ENCODE measurements at places on chromosomes 3 and 15. TPM values are rescaled to one million over a fixed set of nuclear protein-coding genes. Genes with fewer than 3 reads are reported as not detected.

DNA sequence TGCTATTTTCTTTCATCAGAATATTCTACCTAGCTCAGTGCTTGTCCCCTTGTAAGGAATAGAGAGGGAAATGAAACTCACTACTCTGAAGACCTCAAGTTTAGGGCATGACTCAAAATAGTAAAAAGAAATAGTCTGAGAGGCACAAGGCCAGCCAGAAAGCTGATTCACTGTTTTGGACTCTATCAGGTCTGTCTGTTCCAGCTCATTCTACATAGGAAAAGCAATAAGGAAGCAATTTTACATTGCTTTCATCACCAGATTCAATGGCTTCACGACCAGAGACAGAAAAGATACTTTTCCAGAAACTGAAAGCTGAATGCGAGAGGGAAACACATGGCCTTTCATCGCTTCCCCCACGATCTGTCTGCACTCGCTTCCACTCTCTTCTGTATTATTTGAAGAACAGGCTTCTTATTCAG lies 276.0 kb downstream of the GBE1 start:
- DNase-seq: no peak

- DNase-seq: peak; percentile 64
These were observed 54.5 kb upstream of the GATA2 start for GRCh38 chr3:128547368-128547987.

DNA sequence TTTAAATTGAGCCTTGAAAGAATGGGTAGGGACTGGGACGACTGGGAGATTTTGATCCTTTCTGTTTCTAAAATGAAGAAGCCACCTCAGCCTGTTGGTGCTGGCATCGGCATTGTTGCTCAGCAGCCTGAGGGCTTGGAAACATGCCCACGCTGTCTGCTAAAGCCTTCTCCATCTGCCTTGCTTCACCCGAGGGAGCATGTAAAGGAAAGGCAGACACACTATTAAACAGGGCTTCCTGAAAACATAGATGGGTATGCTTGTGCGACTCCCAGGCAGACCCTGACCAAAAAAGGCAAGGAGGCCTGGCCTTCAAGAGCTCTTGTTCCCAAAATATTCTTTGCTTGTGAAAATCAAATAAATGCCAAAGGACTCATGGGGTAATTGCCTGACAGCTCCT lies 84.2 kb upstream of the SLC4A7 start:
- peak; percentile 91 for DNase-seq

DNA sequence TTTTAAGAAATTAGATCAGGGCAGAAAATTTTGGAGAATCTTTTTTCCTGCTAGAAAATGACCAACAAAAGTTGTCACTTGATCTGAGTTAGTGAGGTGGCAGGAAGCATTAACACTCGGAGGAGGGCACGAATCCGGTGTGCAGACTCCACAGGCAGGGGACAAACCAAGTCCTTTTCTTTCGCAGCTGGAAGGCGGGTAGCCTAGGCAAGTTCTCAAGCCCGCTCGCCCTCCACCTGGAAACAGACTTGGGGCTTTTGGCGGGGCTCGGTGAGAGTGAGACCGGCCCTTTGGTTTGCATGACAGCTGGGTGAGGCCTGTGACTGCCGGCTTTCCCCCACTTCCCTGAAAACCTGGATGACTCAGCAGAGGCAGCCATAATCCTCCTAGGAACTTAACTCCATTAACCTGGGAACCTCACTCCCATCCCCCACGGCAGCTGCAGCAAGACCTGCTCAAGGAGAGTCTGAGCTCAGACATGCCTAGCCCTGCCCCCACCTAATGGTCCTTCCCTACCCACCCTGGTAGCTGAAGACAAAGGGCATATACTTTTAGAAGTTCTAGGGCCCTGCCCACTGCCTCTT lies 134.8 kb downstream of the MFSD1 start:
- DNase-seq: no peak

- DNase-seq: no peak
These were observed 22.7 kb downstream of the TRA2B start for GRCh38 chr3:185914911-185915629.

DNA sequence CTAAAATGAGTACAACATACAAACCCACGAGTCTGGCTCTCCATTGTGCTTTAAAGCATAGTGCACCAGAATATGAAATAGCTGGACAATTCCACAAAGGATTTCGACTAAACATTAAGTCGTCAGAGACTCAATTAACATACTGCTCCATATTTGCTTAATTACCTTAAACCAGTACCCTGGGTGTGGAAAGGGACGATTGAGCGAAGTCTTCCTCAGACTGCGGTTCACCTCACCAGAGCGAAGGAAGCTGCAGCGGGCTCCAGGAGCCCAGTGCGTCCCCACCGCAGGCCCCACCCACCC lies 218 bp upstream of the TRPC1 start:
- DNase-seq: no peak

DNA sequence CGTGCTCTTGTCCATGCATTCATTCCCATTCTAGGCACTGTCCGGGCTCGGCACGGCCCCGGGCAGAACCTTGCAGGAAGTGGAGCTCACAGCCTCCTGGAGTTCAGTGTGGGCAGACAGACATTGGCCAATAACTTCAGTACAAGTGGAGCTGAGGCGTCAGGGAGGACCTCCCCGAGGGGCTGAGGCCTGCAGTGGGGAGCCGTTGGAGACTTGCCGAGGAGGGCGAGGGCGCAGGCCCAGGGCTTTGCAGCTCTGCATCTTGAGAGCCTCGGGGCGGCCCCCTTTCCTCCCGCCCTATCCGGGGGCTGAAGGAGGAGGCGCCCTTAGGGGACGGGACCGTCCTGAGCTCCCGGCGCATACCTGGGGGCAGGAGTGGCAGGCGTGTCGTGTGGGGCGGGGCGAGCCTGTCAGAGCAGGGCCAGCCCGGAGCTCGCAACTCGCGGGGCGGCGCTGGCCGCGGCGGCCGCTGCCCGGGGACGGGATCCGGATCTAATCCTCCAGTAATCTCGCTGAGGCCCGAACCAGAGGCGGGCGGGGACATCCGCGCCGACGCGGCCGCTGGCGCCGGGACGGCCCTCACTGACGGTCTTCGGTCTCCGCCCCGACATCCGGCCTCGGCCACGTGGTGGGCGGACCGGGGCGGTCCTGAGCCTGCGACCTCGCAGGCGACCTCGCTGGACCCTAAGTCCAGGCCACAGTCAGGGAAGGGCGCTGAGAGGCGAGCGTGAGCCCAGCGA lies at the start of gene ACY1:
ACY1 (plus strand) TSS at position 698 of the 740 bp plus-strand sequence. CDS start 530 bp downstream, outside the sequence.
- DNase-seq: peak; percentile 93

GRCh38 chr15:85129881-85130280 lies 148.2 kb downstream of the PDE8A start:
- no peak for DNase-seq

DNA sequence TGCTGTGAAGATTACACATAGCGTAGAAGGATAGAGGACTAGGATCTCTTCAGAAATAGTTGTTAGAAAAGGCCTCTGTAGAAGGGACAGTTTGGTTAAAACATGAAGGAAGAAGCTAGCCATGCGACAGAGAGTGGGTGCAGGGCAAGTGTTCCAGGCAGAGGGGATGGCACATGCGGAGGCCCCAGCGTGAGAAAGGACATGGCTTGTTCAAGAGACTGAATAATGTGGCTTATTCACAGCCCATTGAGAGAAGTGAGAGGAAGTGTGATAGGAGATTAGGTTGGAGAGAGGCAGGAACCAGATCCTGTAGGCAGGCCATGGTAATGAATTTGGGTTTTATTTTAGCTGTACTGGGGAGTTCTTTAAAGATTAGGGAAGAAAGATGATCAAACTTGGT lies 56.4 kb downstream of the NEO1 start:
- no peak for DNase-seq

- no peak for DNase-seq
These were observed 38.3 kb downstream of the CNTN6 start for GRCh38 chr3:1131166-1131565.

DNA sequence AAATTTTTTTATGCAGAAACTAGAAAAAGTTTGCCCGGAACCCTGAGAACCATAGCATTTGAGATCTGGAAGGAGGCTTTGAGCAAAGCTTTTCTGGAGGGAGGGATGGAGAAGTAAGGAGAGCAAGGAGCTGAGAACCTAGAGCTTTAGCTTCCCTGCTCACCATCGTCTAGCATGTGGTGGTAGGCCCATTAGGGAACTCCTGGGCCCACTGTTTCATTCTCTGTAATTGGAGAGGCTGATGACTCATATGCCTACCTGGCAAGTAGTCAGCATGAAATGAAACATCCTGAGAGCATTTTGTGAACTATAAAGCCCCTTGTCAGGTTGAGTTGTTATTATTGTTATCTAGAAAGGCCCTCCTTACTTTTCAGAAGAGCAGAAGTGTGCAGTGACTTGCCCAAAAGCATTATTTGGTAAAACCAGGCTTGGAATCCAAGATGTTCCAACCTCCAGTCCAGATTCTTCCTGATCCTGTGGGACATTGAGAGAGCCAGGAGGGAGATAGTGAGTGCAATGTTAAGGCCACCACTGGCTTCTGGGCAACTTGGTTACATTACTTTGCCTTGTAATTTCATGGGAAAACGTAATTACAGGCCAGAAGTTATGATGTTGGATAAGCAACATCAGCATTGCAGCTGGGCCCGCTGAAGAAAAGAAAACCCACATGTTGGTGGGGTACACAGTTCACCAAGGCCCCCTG lies 104.5 kb upstream of the BFSP2 start:
- no peak for DNase-seq

DNA sequence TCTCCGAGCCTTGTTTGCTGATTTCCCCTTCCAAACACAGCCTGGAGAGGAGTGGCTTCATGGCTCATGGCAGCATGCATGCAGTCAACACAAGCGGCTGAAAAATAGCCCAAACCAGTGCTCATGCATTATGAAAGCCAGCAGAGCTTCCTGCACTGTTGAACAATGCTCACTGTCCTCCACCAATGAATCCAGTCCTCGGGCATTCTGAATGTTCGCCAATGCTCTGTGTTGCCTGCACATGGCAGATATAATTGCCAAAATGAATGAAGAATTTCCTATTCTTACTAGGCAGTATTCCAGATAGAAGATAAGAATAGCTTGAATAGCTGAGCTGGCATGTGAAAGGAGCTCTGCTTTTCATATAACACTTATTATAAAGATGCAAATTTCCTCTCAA lies 252.7 kb downstream of the ROBO1 start:
- no peak for DNase-seq

Gene OXTR
- total RNA-seq: 24.0 TPM

Gene XPC
- 39.4 TPM for total RNA-seq

Gene CFAP44
- total RNA-seq: 7.4 TPM

Gene SI
- total RNA-seq: not detected

Gene ZNF80
- total RNA-seq: not detected

Gene FAM227B
- 3.0 TPM for total RNA-seq

Gene STXBP5L
- total RNA-seq: not detected

Gene SMCO1
- total RNA-seq: not detected

Gene GDPGP1
- 5.6 TPM for total RNA-seq

Gene TRANK1
- total RNA-seq: 26.1 TPM

Gene CCNB2
- total RNA-seq: 12.2 TPM

Data from osteocyte (in vitro differentiated cells).